ENCODE measurements at places on chromosomes 7 and 10.

- peak; percentile 4 for DNase-seq
Observed at GRCh38 chr10:81218307-81218706, 656.7 kb upstream of the NRG3 start.

DNA sequence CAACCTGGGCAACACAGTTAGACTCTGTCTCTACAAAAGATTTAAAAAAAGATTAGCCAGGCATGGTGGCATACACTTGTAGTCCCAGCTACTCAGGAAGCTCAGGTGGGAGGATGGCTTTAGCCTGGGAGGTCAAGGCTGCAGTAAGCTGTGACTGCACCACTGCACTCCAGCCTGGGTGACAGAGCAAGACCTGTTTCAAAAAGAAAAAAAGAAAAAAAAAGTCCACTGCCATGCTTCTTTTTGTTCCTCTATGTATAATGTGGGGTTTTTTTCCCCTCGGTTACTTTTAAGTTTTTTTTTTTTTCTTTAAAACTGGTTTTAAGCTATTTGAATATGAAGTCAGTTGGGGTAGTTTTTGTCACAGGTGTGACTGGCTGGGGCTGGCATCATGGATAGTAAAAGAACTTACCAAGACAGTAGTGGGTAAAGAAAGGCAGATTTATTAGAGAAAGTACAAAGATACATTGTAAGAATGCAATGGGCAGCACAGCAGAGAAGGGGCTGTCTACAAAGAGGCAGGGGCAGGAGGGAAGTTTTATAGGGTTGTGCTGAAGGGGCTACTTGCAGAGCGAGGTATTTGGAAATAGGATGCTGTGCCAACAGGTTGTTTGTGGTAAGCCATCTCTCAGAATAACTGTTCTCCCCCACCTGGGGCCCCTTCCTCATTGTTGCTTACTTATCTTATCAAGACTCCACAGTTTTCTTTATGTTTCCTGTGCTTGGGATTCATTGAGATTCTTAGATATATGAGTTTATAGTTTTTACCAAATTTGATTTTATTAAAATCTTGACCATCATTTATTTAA is 177.3 kb downstream of the PHTF2 start:
- no peak for DNase-seq

DNA sequence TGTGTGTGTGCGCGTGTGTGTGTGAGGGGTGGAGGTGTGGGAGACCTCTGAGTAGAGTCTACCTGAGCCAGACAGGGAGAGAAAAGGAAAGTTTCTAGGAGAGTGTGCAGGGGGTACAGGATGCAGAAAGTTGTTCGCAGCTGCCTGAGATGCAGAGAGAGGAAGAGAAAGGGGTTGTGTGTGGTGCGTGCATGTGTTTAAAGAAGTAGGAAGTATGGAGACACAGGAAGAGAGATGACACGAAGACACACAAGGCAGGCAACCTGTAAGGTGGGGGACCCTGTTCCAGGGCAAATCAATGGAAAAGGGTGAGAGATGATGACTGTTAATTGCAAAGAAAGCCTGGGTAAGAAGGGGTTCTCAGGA is 52.2 kb downstream of the C10orf105 start:
- DNase-seq, result no peak

DNA sequence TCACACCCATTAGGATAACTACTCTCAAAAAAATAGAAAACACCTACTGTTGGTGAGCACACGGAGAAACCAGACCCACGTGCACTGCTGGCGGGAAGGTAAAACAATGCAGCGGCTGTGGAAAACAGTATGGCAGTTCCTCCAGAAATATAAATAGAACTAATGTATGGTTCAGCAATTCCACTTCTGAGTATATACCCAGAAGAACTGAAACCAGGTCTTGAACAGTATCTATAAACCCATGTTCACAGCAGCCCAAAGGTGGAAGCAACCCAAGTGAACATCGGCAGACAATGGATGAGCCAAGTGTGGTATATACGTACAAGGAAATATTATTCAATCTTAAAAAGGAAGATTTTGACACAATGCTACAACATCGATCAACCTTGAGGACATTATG is 164.7 kb downstream of the ZMYND11 start:
- no peak for DNase-seq

All from fibroblast of skin of back (primary cell).